Posterior cingulate gyrus (tissue), 11 donors: ENCODE measurements at places on chromosomes 13 and 19.

DNA sequence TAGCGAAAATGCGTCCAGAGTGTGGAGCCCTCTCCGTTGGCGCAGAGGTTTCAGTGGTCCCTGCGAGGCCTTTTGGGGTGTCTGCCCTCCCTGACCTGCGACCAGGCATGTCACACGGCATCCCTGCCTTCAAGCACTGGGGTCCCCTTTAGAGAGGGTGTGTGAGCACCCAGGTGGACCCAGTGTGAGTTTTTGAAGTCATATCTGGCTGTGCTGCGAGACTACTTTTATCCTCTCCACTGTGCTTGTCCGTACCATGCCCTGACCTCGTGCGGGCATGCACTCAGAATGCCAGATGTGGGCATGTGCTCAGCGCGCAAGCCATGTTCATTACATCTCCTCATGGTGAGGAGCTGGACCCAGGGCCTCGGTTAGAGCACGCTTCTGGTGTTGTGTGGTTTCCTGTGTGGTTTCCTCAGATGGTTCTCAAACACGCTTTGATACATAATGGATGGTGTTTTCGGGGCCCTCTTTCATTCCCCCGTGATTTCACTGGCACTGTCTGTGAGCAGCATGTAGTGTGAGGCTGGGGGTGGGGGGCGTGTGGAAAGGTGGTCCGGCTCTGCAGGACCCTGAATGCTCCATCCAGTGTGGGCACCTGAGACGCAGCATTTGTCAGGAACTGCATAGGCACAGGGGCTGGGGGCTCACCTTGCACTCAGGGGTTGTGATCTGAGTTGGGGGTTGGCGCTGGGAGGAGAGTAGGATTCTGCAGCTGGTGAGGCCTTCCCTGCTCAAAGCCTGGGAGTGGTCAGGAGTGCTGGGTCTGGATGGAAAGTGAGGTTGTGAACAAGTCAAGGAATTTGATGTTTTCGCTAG, 2.3 kb downstream of the TFDP1 start:
- DNase-seq = no peak

DNA sequence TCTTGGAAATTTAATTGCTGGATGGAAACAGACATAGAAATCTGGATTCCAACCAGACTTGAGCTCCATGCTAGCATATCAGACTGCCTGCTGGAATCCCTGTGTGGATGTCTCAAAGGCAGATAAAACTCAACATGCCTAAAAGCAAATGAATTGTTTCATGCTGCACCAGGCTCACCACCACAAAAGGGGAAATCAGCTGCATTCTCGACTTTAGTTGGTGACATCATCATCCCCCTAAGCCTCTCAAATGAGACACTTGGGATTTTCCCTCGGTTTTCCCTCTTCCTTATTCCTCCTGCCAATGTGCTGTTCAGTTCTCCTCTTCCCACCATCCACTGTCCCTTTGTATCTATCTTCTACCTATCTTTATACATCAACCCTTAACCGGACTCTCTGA, 134.3 kb downstream of the ZDHHC20 start:
- no peak for DNase-seq

DNA sequence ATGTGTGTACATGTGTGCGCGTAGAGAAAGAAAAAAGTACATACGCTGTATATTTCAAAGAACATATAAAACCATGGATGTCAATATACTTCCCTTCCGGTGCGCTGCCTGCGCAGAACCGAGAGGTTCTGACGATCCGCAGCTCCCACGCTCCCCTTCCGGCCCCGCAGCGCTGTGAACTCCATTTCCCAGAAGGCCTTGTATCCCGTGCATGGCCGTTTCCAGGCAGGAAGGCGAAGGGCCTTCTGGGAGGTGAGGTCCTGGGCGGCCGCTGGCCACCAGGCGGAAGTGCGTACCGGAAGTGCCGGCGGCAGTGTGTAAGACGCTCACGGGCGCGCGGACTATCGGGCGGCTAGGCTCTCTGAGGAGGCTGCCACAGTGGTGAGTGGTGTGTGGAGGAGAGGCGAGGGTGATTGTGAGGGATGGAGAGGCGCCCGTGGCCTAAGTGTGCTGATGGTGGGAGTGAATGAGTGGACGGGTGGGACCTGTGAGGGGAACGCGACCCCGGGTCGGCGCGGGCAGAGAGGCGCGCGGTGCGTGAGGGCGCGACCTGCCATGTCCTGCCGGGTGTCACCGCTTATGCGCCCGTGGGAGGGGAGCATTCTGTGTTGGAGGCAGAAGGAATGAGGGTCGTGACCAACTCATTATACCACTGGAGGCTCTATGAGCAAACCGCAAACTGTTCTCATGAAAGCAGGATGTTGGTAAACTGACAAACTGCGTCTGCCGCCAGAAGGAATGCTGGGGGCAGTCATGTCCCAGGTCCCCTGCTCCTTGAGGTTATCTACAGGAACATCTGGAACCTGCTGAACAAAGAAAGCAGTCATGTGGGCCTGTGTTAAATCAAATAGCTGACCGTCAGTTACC, at the start of gene ERVK3-1:
ERVK3-1 (plus strand) TSS at position 313 of the 867 bp plus-strand sequence. CDS start 6,792 bp downstream, outside the sequence.
- DNase-seq = peak; percentile 99

DNA sequence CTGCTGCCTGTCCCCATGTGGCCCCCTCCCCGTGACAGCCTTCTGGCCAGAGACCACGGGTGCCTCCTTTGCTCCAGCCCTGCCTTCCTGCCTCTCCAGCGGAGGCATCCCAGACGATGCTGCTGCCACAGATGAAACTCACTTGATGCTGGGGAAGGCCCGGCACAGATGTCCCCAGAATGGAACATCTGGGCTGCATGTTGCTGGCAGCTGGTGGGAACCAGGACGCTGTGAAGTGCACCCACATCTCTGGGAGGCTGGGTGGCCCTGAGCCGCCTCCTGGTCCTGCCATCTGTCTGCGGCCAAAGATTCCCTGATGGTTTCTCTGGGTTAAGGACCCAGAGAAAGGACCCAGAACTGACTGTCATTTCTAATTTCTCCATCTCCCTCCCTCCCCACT, 51.9 kb upstream of the PTPRS start:
- no peak for DNase-seq

DNA sequence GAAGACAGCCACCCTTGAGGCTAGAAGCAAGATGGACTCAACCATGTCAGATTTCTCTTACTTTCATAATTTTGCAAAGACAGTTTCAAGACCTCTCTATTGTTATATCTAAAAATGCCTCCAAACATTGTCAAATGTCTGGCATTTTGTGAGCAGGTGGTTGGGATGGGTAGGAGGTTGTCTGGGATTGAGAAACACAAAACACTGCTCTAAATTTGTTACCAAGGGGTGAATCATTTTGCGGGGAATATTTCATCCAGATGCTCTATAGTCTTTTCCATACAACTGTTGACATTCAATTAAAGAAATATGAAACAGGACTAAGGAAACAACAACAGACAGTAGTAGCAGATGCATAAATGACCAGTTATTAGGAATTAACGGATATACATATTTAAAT, 208.2 kb downstream of the ITGBL1 start:
- DNase-seq = no peak

GRCh38 chr19:12984683-12985048, 10.6 kb upstream of the NFIX start:
- DNase-seq = peak; percentile 91

DNA sequence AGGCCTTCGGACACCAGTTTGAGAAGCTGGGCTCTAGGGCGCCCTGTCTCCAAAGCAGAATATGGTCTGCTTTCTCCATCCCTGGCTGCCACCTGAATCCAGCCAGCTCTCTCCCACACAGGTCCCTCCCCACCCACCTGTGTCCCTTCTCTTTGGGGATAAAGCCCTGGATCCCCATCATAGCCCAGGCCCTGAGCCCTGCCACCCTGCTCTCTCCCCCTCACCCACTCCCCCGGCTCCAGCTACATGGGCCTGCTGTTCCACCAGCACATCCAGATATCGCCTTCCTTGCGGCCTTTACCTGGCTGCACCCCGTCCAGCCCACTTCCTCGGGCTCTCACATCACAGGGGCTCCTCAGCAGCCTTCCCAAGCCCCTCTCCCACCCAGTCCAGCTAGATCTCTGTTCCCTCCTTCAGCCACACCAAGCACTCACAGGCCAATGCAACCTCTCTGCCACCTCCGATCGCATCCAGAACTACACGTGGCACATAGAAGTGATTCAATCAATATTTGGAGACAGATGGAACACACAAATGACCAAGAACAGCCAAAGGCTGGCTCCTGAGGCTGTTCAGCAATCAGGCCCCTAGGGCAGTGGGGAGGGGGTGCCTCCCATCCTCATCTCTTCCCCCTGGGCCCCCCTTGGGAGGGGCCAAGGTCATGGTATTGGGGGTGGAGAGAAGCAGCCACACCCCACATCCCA, 7.6 kb downstream of the AKT2 start:
- DNase-seq = no peak

DNA sequence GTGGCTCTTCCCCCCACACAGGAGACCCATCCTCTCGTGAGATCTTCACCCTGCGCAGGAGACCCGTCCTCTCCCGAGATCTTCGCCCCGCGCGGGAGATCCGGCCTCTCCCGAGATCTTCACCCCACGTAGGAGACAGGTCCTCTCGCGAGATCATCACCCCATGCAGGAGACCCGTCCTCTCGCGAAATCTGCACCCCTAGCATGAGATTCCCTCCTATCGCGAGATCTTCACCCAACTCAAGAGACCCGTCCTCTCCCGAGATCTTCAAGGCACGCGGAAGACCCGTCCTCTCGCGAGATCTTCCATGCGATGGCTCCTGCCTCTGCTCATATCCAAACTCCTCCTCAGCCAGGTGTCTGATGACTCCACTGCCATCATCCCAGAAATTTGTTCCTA, 24.3 kb downstream of the LAIR2 start:
- no peak for DNase-seq

DNA sequence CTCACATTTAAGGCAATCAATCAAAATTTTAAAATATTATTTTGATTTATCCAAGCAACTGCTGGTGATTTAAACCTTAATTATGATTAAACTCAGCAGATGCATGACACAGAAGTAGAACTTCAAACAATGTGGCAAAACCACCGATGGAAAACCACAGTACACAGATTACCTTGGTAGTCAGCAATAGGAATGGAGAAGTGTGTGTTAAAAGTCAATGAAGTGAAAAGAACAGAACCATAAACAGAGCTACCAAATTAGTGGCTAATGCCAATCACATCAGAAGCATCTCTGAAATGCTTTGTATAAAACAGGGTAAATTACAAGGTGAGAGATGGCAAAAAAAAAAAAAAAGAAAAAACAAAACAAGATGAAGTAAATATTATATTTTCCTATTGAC, 31.2 kb downstream of the KATNAL1 start:
- DNase-seq = no peak

DNA sequence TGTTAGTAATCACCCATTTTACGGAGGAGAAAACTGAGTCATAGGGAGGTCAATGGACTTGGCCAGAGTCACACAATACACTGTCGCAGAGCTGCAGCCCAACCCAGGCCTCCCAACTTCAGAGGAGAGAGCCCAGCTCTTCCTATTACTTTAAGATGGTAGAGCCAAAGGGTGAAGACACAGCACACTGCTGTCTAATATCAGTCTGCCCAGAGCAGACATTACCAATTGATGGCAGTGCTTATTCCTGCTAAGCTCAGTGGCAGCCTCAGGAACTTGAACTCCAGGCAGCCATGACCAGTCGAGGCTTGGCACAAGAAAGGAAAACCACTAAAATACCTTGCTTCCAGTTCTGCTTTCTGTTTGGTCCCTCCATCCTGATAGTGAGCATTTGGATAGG, 18.4 kb downstream of the TMEM150B start:
- no peak for DNase-seq

- no peak for DNase-seq
Measured at GRCh38 chr13:30851697-30852096, 54.4 kb upstream of the MEDAG start.

DNA sequence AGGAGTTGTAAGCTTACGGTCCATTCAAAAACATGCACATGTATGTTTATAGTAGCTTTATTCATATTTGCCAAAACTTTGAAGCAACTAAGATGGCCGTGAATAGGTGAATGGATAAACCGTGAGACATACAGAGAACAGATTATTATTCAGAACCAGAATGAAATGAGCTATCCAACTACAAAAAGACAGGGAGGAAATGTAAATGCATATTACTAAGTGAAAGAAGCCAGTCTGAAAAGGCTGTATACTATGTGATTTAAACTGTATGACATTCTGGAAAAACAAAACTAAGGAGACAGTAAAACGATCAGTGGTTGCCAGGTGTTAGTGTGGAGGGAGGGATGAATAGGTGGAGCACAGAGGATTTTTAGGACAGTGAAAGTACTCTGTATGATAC, 19.9 kb downstream of the NDFIP2 start:
- no peak for DNase-seq

DNA sequence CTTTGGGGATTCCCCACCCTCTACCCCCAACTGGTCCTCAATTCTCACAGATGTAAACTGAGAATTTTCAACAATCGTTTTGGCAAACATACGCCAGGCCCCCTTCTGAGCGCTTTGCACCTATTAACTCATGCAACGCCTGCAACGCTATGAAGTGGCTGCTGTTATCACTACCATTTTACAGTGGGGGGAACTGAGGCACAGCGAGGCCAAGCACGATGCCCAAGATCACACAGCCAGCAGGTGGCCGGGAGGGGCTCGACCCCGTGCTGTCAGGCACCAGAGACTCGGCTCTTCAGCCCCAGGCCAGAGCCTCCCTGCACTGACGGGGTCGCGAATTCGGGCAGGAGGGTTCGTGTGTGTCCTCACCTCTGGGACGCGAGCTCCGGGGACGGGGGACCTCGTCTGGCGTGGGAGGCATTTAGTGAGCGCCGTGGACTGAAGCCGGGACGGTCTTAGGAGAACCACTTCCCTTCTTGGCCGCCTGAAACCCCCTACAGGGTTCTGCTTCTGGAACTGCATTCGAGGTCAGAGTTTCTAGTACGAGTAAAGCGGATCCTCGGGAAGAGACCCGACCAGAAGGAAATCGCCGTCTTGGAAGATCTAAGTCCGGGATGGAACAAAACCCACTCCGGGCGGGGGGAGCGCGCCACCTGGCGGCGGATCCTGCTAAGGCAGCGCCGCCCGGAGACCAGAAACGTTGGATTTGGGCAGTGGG, 21.0 kb downstream of the ZNF114 start:
- peak; percentile 68 for DNase-seq

DNA sequence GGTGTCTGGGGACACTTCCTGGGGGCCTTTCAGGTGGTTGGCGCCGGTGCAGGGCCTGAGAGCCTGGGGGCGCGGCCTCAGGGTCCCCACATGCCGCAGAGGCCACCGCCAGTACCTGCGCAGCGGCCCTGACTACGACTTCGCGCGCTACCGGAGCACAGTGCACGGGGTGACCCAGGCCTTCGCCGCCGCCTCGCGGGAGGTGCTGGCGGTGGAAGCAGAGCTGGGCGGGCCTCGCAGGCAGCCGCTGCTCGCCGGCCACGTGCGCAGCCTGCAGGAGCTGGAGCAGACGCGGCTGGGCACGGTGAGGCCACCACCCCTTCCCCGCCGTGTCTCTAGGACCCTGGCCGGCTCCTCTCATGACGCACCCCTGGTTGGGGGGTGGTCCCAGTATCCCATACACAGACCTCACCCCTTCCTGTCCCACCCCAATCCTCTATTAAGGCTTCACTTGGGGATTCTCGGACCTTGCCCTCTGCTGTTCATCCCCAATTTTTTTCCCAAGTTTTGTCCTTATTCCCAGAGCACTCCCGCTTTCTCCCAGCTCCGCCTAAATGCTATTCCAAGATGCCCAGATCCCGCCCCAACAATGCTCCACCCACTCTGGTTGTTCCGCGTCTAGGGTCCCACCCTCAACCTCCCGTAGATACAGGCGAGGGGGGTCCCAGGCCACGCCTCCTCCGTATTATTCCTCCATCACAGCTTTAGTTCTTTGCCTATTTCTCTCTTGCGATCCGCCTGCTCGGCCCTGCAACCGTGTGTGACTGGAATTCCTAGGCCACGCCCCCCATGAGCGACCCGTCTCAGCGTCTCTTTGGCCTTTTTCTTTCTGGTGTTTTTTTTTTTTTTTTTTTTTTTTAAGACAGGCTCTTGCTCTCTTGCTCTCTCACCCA, 1.0 kb downstream of the REX1BD start:
- no peak for DNase-seq

GRCh38 chr19:56066152-56067023, 54.7 kb downstream of the ZNF787 start:
- DNase-seq = peak; percentile 94
